ENCODE measurements at places on chromosomes 2 and 18.

- DNase-seq: no peak
Observed at GRCh38 chr2:119760237-119760955, 674 bp downstream of the PTPN4 start.

- DNase-seq: peak; percentile 9
Observed at GRCh38 chr2:222057347-222058073, 241.3 kb downstream of the PAX3 start.

- DNase-seq: no peak
Observed at GRCh38 chr2:226836548-226836885, 663 bp downstream of the RHBDD1 start.

DNA sequence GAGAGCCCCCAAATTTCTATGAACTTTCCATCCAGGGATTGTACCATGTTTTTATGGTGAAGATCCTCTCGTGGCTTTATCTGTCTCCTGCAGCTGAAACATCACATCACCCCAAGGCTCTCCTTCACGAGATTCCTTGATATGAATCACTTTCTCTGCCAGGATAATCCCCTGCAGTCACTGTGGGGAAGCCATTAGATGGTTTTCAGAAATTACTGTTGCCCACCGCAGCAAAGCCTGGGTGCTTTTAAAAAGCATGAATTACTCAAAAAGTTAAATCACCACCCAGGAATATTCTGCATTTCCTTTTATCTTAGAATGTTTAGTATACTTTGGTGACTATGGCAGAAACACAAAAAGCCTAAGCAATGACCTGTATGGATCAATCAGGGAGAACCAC lies 428.4 kb upstream of the SLC14A2 start:
- no peak for DNase-seq

- no peak for DNase-seq
Observed at GRCh38 chr2:223012291-223012690, 39.7 kb upstream of the KCNE4 start.

GRCh38 chr2:235506291-235506996 lies 12.6 kb downstream of the AGAP1 start:
- DNase-seq: no peak

DNA sequence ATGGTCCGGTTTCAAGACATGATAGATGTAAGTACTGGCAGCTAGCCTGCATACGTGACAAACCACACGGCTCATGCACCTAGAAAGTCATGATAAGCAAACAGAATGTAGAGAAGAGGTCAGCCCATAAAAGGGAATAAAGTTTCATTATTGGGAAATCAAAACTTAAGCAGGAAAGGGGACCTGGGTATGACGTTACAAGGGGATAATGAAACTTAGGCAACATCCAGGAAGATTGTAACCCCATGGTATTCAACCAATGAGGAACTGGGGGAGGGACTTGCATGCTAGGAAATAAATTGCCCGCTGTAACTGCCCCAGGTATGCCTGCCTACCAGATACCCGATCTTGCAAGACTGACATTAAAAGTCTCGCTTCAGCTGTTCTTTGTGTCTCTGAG lies 1679.0 kb downstream of the SUCLG1 start:
- no peak for DNase-seq

- no peak for DNase-seq
Observed at GRCh38 chr18:36375118-36375517, 77.6 kb downstream of the FHOD3 start.

DNA sequence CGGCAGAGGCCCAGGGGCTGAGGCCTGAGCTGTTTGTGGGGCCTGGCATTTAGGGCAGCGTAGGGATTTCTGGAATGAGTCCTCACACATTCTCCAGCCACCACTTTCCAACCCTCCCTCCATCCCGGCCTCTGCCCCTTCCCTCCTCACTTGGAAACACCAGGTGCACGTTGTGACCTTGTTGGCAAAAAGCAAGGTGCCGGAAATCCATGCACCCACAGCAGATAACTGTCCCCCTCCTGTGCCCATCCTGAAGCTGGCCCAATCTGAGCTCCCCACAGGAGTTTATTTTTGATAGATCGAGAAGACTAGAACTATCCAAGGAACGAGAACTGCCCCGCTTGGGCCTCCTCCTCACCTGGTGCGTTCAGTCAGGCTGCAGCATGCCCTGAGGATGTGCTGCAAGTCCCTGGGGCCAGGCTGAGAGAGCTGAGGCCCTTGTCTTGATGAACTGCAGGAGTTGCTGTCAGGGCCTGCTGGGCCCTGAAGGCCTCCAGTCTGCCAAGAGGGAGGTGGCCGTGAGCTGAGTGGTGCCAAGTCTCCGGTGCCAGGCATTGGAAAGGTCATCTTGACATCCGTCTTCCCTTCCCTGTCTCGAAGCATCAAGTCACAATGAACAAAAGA lies 55.8 kb downstream of the CTIF start:
- no peak for DNase-seq

- no peak for DNase-seq
Observed at GRCh38 chr2:227082286-227082685, 81.7 kb downstream of the COL4A4 start.

DNA sequence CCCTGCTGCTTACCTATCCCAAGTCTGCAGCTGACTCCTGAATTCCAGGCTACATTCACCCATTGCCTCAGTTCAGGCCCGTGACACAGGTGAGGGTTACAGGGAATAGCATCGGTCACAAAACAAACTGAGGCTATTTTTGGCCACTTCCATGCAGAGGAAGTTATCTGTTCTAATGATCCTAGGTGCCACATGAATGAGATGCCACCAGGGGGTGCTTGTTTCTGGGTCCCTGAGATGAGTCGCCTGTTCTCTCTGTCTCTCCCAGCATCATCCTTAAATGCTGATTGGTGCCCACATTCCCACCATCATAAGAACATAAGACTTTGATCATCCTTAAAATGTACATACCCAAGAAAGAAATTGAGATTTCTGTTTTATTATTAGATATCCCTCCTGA lies 119.0 kb upstream of the CELF4 start:
- no peak for DNase-seq

GRCh38 chr2:18346344-18346743 lies 214.1 kb downstream of the RDH14 start:
- no peak for DNase-seq

GRCh38 chr2:170812710-170813600 lies 3.7 kb upstream of the GAD1 start:
- peak; percentile 88 for DNase-seq

GRCh38 chr2:180657054-180657453 lies 323.4 kb upstream of the UBE2E3 start:
- peak; percentile 33 for DNase-seq

DNA sequence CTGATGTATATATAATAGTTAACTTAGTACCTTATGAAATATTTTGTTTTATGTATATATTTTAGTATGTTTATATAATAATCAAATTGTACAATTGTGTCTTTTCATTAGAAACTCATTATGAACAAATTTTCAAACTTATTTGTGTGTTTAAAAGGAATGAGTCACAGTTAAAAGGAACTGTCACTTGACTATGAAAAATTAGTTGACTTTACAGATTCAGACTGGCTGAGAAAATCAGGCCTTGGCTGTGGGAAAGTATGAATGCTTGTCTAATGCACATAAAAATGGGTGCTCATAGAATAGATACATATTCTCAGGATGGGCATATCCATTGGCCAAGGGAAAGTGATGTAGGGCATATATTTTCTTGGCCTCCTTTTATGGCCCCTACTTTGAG lies 576.8 kb downstream of the SATB2 start:
- no peak for DNase-seq

DNA sequence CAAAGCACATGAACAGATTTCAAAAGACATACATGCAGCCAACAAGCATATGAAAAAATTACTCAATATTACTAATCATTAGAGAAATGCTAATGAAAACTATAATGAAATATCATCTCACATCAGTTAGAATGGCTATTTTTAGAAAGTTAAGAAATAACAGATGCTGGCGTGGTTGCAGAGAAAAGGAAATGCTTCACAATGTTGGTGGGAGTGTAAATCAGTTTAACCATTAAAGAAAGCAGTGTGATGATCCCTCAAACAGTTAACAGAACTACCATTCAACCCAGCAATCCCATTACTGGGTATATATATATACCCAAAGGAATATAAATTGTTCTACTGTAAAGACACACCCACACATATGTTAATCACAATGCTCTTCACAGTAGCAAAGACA lies 117.7 kb upstream of the SETBP1 start:
- no peak for DNase-seq

DNA sequence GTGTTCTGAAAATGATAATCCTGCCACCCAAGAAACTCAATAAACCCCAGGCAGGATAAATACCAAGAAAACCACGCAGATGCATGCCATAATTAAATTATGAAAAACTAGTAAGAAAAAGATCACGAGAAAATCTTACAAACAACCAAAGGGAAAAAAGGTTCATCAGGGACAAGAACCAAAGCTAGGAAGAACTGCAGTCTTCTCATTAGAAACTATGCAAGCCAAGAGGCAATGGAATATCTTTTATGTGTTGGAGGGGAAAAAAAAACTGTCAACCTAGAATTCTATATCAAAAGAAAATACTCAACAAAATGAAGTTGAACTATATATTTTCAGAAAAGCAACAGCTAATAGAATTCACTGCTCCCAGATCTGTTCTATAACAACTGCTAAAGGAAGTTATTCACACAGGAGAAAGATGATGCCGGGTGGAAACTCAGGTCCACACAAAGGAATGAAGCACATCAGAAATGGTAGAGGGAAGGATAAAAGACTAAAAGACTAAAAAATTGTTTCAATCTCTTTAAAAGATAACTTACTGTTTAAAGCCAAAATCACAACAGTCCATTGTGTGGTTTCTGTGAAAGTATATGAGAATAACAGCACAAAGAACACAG lies 55.0 kb downstream of the NDUFA10 start:
- no peak for DNase-seq

- peak; percentile 33 for DNase-seq
Observed at GRCh38 chr2:239882331-239882732, 142.8 kb downstream of the NDUFA10 start.

DNA sequence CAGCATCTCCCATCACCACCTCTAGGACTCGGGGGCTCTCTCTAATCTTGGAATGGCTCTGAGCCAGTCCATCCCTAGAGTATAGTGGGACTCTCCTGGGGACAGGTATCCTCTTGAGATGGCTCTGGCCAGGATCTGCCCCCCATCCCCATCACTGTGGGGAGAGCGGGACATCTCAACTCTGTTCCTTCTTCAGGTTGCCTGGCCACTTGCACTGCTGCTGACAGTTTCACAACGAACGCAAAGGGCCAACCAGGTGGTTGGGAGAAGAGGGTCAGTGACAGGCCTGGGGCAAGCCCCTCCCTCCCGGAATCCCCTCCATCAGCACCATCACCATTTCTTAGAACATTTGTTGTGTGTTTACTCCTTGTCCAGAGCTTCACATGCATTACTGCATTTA lies 62.6 kb downstream of the CIB4 start:
- no peak for DNase-seq

DNA sequence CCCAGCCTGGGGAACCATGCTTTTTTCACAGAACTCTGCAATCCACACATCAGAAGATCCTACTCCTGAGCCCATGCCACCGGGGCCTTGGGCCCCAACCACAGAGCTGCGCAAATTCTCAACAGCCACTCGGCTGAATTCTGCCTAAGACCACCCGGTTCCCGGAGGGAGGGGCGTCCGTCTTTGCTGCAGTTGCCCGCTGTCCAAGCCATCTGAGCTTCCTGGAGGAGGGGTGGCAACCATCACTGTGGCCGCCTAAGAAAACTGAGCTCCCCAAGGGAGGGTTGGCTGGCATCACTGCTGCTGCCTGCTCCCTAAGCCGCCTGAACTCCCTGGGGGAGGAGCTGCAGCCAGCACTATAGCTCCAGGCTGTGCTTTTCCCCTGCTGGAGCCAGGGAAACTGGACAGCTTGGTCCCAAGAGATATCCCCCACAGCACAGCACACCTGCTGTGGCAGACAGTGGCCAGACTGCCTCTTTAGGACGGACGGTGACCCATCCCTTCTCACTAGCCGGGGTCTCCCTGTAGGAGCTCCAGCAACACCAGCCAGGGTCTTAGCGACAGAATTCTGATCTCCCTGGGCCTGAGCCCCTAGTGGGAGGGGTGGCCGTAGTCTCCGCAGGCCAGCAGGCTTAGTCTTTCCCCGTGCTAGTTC lies 1411.6 kb upstream of the CDH2 start:
- no peak for DNase-seq

DNA sequence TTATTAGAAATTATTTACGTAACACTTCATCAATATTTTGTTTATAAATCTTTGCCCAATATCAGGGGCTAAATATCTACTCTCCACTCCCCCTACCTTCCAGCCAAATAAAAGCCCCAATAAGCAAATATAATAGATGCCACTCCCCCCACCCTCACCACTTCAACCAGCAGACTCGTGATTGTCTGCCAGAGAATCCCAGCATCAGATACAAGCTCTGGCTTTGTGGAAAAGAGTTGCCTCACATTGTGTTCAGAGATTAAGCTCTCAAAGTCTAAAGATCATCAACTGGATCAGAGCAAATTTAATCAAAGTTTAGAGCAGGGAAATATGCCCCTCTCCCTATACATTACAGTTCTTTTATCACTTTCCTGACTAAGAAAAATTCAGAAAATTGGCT lies 39.5 kb downstream of the AOX1 start:
- DNase-seq: no peak

DNA sequence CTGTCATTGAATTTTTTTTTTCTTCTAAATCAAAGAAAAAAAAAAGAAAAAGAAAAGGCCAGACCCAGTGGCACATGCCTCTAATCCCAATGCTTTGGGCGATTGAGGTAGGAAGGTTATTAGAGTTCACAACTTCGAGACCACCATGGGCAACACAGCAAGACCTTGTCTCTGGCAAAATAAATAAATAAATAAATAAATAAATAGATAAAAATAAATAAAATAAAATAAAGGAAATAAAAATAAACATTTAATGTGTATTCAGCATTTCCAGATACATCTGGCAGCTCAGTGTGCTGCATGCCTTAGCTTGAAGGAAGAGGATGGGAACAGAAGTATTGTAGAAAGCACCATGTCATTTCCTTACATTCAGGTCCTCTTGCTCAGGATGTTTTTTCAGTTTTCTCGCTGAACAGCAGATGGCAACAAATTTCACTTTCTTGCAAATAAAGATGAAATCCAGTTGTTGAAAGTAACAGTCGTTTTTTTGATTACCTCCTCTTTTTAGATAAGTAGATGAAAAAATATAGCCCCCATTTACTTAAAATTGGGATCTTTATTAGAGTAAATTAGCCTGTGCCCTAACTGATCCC lies 25.7 kb upstream of the FAM178B start:
- peak; percentile 75 for DNase-seq

DNA sequence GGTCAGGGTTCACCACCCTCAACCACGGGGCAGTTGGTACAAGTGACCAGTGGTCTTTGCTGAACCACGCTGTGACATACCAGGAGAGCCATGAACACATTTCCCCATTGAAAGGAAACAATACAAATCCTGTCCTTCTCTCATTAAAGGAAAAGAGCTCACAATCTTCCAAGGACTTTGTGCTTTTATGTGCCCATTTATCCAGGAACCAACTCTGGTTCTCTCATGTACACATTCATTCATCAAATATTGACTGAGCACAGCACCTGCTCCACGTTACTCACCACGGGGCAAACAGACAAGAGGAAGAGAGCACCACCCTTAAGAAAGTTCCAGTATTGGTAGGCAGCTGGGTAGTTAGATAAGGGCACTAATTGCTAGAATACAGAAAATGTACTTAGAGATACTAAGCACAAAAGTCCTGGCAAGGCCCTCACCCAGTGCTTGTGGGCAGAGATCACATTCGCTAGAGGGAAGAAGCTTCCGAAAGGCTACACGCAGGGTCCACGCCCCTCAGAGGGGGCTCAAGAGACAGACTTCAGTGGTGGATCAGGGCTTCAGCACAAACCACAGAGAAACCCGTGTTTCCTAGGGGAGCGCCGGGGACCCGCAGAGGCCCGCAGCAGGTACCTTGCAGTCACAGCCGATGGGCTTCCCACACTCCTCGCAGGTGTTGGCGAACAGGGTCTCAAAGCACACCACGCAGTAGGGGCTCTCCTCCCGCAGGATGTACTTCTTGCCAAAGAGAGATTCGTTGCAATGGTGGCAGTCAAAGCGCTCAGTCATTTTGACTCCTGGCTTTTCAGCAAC lies 12.9 kb downstream of the FHL2 start:
- no peak for DNase-seq
